ENCODE measurements at places on chromosomes 12 and 14.

DNA sequence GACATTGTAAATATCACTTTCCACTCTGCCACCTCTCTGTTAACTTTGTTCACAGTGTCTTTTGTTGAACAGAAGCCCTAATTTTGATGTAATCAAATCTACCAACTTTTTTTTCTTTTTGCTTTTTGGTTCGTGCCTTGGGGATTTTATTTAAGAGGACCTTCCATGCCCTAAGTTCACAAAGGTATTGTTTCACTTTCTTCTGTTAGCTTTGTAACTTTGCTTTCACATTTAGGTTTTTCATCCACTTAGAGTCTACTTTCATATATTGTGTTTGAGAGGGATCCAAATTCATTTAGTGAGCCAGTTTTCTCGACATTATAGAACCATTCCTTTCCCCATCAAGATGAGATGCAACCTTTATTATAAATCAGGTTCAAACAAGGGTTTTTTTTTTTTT is 275.7 kb upstream of the CRY1 start:
- no peak for DNase-seq

GRCh38 chr12:49260166-49260565 is 4.7 kb upstream of the TUBA1C start:
- DNase-seq: no peak

DNA sequence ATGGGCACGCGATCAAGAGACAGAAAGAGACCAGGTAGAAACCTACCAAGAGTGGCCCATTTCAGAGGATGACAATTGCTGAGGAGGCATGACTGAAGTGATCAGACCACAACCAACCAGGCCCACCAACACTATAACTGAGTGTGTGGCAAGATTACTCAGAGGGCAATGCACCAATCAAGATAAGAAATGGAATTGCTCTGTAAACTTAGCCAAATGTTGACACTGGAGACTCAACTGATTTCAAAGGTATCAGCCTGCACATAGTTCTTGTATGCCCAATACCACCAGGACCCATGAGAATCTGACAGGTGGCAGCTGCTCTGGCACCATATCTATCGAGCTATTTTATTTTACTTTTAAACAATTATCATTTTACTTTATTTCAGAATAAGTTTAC is 128.9 kb downstream of the FOXN3 start:
- DNase-seq: no peak

DNA sequence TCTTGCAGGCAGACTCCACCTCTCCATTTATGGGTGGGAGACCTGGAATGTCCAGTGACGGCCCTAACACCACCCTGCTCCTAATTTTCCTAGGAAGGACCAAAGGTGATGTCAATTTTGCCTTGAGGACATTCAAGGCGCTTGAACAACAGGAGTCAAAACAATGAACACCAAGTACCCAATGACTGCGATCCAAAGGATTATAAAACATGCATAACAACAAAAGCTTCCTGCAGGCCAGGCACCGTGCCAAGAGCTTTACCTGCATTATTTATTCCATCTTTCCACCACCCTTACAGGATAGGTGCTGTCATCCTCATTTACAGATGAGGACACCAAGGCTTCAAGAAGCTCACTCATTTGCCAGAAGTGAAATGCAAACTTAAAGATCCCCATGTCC is 15.2 kb upstream of the FOXN3 start:
- no peak for DNase-seq

DNA sequence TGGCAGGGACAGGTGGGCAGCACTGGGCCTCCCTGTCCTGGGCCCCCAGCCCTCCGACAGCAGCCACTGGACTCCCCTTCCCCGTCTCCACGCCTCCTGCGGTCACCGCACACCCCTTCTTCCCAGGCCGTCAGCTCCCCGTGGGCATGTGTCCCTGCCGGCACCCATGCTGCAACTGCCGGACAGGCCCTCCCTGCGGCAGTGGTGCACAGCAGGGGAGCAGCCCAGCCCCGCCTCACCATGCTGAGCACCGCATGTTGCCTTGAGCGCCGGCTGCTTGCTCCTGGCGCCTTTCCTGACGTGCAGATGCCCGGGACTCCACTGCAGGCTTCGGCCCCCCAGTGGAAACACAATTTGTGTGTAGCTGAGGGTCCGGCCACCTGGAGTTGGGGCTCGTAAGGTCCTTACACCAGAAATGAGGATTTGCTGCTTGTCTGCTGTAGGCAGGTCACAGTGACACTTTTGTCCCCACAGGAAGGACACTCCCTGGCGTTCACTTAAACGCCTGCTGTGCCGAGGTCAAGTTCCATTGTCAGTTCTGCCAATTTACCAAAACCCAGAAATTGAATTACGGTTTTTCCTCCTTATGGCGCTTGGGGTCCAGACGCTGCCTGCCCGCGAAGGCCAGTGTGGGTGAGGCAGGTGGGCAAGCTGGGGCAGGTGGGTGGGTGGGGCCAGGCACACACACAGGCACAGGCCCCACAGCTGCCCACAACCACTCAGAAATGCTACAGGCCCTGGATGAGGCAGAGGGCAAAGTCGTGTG is 28.2 kb upstream of the MMP17 start:
- no peak for DNase-seq

DNA sequence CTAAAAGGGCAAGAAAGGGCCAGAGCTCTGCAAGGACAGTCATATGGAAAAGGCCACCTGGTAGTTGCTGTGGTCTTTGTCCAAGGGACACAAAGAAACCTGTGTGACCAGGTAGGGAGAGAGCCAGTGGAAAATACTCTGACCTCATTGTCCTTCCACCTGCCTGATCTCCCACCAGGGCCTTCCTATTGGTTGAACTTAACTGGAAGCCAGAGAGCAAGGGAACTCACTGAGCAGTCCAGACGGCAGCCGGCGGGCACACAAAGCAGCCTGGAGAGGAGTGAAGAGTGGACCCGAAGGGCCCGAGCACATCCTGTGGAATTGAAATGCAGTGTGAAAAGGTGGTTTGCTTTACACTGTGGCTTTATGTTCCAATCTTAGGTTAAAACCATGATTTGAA is 120.7 kb downstream of the SLC25A21 start:
- DNase-seq: no peak

- DNase-seq: no peak
Measured at GRCh38 chr14:78933948-78934524, 763.9 kb downstream of the NRXN3 start.

- DNase-seq: no peak
Measured at GRCh38 chr14:99850709-99851108, 57.5 kb downstream of the EML1 start.
